ENCODE measurements at places on chromosomes 16 and 17.
A peak's percentile ranks its signal among the peaks of the same experiment; 100 is the strongest.

DNA sequence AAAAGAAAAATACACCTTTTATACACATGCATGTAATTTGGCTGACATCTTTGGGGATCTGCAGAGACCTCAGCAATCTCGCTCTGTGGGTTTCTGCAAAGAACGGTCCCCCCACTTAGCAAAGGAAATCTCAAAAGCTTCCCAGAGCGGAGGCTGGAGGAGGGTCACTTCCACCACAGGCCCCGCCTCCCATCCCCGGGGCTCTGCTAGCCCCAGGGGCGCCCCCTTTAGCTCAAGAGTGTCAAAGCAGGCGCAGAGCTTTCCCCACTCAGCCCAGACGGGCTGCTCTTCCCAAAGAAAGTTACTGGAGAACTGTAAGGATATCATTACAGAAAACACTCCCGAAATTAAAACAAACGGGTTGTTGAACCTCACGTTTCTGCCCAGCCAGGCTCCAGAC lies 11.4 kb downstream of the SLC13A5 start:
- no peak for DNase-seq

- DNase-seq: no peak
These were observed 21.2 kb downstream of the AKAP1 start for GRCh38 chr17:57106107-57106835.

- no peak for DNase-seq
These were observed 109.4 kb downstream of the CMIP start for GRCh38 chr16:81553814-81554675.

- no peak for DNase-seq
These were observed 13.5 kb upstream of the DHRS13 start for GRCh38 chr17:28916302-28916934.

DNA sequence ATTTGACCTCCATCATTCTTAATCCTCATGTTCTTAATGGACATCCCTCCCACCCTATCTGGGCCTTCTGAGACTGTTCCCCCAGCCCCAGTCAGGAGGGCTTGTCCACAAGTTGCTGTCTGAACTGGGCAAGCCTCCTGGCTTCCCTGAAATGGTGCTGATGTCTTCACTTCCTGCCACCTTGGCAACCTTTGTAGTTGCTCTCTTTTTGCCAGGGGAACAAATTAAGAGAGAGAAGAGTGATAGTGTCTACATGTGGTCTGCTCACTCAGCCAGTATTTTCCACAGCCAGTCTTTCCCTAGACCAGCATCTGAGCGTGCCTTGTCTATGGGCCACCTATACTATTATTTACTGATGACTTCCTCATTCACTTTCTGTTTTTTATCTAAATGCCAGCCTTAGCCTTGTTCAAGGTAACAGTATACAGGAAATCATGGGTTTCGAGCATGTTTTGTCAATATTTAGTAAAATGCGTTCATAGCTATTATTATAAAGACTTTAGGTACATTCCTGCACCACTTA lies 710.1 kb downstream of the MAF start:
- no peak for DNase-seq

- peak; percentile 48 for DNase-seq
These were observed 419.4 kb downstream of the SOX9 start for GRCh38 chr17:72539981-72540897.

- no peak for DNase-seq
These were observed at the start of gene CD7 for GRCh38 chr17:82317394-82318168. Gene CD7 (minus strand): TSS chr17:82317608. CDS start chr17:82317495, 113 bp downstream.

DNA sequence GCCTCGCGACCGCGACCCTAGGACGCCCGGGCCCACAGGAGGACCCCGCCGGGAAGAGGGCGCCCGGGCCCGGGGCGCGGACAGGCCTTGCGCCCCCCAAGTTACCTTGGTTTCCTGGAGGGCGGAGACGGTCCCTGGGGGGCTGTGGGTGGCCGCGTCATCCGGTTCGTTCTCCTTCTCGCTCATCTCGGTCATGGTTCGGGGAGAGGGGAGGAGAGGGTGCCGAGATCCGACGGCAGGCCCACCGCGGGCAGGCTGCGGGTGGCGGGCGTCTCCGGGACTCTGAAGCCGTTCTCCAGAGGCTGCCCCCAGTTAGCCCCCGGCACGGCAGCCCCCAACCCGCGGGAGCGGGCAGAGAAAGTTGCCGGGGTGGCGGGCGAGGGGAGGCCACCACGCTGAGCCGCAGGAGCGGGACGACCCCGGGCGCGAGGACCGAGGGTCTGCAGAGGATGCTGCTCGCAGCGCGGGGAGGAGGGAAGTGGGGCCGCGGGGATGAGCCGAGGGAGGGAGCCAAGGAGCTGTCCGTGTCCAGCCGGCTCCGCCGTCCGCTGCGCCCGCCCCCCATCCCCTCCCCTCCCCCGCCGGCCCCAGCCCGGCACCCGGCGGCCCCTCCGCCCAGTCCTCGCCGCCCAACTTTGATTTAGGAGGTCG lies at the start of gene STAC2:
STAC2 (minus strand) TSS at position 638 of the 651 bp plus-strand sequence; CDS start at position 195, 443 bp downstream.
- no peak for DNase-seq

DNA sequence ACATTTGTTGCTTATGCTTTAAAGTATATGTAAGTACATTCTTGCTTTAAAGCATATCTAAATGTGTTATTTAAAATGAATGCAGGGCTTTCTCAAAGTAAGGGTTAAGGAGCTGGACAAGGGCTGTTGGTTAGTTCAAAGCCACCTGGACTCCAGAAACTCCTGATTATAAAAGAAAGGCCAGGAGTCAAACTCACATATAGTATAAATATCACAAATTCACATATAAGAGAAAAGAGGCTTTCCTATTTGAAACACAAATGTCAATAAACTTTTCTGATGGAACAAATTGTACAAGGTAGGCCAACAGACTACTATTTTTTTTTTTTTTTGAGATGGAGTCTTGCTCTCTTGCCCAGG lies 84.5 kb upstream of the CORO6 start:
- no peak for DNase-seq

GRCh38 chr17:59638553-59638952 lies 18.9 kb downstream of the CLTC start:
- no peak for DNase-seq

DNA sequence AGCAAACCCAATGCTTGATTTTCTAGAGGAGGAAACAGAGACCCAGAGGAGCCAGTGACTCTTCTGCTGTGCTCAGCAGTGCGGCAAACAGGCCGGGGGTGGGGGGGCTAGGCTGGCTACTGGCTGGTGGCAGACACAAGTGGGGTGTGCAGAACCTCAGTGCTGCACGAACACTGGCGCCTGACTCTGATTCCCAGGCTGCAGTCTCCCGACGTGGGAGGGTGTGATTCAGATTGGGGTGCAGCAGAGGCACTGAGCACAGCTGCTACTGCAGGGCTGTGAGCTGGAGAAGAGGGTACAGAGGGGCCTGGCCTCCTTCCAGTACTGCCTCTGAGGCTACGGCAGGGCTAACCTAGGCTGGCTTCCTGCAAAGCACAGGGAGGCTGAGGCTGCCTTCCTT lies 8.1 kb downstream of the RPL19 start:
- no peak for DNase-seq

DNA sequence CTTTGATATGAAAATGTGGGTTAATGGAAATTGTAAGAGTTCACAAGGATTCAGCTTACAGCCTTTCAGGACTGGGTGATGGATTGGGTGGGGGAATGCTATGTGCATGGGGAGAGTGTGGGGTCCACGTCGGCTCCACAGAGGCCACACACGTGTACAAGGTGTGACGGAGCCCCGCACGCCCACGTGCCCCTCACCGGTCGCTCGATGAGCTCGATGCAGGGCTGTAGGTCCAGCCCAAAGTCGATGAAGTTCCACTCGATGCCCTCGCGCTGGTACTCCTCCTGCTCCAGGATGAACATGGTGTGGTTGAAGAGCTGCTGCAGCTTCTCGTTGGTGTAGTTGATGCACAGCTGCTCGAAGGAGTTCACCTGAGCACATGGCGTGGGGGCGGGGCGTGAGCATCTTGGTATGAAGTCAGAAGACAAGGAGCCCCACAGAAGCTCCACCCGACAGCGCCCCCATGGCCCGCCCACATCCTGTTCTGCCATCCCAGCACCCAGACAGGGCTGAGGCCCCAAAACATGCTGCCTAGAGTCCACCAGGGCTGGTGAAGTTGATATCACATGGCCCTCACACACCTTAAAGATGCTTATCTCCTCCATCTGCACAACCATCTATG lies 99.1 kb downstream of the MYH11 start:
- no peak for DNase-seq

GRCh38 chr16:78669994-78670393 lies 570.5 kb downstream of the WWOX start:
- no peak for DNase-seq

- no peak for DNase-seq
These were observed 6.6 kb upstream of the EFCAB13 start for GRCh38 chr17:47317119-47317518.

GRCh38 chr17:66441101-66441661 lies 138.8 kb downstream of the PRKCA start:
- DNase-seq: no peak

DNA sequence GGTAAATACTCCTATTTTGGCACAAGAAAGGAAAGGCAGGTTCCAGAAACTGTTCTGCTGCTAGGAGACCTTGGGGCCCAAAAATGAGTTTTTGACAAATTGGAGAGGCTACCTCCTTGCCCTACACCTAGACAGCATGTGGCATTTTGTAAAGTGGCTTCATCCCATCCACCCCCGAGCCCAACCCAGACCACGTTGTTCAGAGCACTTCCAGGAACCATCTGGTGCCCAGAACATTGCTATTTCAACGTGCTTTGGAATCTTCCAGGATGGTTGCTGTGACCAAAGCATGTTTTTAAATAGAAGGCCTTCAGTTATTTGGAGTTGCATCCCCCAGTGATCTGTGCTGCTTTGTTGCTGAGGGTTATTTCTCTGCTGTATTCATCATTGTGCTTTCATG lies 116.3 kb upstream of the TOM1L1 start:
- DNase-seq: no peak

DNA sequence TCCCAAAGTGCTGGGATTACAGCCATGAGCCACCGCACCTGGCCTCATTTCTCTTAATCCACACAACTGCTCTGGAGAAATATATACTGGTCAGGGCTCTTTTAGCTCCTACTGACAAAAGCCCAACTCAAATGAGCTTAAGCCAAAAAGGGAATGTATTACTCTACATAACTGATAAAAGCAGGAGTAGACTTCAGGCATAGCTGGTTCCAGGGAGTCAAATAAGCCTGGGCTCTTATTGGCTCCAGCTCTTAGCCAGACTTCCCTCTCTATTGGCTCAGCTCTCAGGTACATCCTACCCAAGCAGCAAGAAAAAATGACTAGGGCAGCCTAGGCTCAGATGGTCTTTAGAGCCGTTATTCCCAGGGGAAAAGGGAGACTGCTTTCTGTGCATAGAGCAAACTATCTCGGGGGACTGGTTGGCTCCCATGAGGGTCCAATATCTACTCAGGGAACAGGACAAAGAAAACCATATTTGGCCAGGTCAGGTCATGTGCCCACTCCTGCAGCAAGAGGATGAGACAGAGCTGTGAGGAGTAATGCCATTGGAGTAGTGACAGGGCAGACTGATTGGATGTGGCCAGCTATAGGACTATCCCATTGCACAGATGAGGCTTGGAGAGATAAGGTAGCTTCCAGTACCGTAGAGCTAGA lies 21.2 kb downstream of the TBX2 start:
- DNase-seq: no peak

DNA sequence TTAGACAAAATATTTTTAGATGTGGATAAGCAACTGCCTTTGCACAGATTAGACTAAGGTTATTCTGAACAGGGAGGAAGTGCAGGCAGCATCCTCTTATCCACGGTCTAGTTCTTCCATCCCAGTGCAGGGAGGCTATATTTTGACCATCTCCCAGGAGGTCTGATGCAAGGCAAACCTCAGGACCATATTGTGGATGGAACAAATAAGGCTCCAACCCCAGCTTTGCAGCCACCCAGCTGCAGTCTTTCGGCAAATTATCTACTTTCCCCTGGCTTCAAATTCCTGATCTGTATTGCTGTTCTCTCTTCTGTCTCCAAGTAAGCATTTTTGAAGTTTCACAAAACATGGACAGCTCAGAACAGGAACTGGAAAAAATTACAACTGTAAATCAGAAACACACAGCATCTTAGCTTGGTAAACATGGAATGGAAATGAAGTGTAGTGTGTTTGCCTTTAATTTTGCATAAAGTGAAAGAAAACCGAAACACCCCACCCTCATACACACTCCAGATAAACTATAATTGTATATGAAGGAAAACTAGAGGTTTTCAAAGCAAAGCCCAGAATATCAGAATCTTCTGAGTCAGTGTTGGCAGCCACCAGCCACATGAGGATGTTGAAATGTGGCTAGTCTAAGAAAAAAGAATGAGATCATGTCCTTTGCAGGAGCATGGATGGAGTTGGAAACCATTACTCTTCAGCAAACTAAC lies 33.5 kb upstream of the MON1B start:
- DNase-seq: no peak

DNA sequence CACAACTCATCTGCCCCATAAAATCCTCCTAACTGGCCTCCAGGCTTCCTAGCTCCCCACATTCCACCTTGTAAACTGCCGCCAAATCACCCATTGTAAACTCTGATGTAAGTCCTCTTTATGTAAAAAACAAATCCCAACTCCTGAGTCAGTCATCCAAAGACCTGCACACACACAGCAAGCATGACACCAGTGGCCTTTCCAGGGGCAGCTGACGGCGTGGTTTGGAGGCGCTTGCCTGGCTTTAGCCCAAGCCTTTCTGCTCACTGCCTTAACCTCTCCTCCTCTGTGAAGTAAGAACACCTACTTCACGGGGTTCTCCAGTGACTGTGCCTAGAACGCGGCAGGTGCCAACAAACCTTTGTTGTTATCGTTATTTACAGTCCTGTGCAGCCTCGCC lies 14.0 kb downstream of the UBE2O start:
- DNase-seq: no peak

DNA sequence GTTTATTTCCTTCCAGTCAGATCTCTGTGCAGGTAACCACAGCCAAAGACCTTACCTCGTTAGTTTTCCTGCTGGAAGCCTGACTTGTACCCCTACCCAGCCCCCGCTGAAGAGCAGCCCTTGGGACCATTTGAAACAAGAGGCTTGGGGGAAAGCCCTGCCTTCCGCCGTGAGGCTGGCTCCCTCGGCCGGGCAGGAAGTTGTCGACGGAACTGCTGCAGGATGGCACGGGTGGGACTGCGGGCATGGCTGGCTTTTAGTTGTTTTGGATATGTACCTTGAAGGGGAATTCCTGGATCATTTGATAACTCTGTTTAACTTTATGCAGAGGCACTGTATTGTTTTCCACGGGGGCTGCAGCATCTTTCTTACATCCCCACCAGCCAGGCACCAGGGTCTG lies 49.0 kb upstream of the ENDOV start:
- no peak for DNase-seq

DNA sequence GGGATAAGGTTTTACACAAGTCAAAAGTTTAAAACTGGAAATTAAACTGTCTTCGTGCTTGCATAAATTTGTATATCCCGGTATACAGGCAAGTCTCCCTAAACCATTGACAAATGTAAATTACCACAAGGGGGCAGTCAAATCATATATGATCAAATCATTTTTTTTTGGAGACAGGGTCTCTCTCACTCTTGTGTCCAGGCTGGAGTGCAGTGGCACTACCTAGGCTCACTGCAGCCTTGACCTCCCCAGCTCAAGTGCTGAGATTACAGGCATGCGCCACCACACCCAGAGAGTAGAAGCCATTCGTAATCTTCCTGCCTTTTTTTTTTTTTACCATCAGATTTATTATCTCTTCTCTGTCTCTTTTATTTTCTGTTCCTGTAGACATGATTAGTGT lies 18.5 kb downstream of the TOP2A start:
- no peak for DNase-seq

Measured in cortex of kidney (tissue), 1 donor.